ENCODE measurements at places on chromosomes 3 and 15.

DNA sequence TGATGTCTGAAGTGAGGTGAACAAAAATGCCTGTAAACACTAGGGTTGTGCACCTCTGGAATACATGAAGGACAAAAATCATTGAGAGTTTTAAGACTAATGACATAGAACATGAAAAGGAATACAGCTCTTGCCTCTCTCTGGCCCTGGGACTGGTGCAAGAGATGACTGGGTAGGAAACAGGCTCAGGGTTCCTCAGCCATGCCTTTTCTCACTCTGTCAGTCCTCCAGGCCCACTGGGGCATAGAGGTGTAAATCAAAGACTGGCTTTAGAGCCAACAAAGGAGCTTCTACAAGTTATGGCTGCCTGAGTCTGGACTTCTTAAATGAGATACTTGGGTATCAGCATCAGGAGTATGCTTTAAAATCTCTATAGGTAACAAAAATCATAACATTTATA is 554.7 kb upstream of the KCNMB2 start:
- DNase-seq: no peak

- DNase-seq: peak; percentile 12
Observed at GRCh38 chr3:158313338-158313927, 203.5 kb downstream of the RSRC1 start.

- DNase-seq: no peak
Observed at GRCh38 chr3:103609472-103609871, 1174.7 kb downstream of the ZPLD1 start.

GRCh38 chr15:48785195-48785594 is 25.7 kb downstream of the CEP152 start:
- no peak for DNase-seq

DNA sequence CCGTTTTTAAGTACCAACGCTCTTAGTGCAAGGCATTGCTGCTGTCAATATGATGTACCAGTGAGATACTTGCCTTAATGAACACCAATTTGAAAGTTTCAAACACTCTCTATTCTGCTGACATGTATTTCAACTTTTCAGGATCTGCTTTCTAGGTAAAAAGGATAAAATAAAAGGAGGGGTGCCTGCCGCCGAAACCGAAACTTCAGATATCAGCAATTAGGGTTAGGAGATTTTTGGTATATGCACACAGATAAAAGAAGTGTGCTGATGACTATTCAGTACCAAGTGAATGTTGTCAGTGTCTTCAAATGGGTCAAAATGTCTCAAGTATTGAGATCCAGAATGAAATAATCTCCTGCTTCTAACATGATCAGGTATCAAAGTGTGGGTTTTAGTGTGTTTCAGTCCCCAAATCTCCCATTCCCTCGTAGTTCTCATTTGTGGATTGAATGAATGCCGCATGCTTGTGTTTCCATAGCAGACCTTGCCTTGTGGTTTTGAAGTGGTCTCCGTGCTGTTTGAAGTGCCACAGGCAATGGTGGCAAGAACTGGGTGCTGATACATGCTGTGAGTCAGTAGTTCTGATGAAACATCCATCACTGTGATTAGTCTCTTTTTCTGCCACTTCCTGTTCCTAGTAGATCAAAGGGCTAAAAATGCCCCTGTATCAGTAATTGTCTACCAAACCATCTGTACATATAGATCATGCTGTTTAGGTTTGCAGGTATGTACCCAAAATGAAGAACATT is 22.5 kb downstream of the CHST14 start:
- peak; percentile 66 for DNase-seq

GRCh38 chr3:121463745-121464144 is 82.0 kb downstream of the POLQ start:
- DNase-seq: no peak

- no peak for DNase-seq
Observed at GRCh38 chr15:85141726-85142125, 160.1 kb downstream of the PDE8A start.

DNA sequence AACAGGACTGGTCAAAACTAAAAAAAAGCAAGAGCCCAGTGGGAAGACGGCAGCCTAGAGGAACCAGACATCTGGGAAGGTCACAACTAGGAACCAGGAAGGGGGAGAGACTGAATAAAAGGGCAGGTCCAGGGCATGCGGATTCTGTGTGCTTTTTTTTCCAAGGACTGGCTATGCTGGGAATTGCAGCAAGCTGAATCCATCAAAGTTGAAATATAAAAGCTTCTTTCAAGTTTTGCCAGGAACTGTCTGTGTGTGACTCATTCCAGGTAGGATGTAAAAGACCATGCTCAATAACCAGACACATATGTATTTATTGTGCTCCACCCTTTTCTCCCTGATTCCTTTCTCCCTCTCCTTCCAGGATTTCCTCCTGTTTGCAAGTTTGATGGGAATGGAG is 47.9 kb upstream of the CCDC80 start:
- no peak for DNase-seq

- DNase-seq: no peak
Observed at GRCh38 chr15:88300089-88300488, 43.5 kb upstream of the NTRK3 start.

- DNase-seq: no peak
Observed at GRCh38 chr3:28228623-28229022, 12.8 kb upstream of the CMC1 start.

DNA sequence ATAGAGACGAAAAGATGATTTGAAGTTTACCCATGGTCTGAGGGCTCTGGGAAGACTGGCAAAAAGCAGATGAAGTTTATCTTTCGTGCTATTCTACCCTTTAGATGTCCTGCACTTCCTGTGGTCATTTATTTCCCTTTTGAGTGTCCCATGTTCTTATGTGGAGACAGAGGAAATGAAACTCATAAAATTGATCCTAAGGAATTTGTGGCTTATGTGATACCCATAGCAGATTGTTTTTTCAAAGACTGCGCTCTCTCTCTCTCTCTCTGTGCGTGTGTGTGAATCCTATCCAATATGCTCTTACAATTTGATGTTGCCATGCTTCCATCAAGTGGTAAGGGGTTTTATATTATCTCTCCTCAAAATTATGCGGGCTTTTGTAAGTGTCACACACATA is 607.5 kb upstream of the DPPA4 start:
- no peak for DNase-seq

- DNase-seq: no peak
Observed at GRCh38 chr3:32200992-32201758, 37.3 kb upstream of the CMTM8 start.

DNA sequence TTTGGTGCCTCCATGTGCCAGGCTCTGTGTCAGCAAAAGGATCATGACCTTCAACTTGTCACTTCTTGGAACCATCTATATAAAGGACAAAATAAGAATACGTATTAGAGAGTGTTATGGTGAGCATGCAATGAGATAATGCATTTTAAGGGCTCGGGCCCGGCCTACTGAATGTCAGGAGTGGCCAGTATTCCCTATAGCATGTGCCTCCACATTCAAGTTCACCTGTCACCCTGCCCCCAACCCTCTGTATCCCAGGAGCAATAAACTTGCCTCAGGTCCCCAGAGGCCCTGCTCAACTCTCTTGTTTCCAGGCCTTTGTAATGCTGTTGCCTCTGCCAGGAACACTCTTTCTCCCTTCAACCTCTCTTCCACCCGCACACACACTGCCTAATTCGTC is 90.2 kb upstream of the SLC6A11 start:
- DNase-seq: no peak

GRCh38 chr3:144032531-144033239 is 61.1 kb downstream of the DIPK2A start:
- DNase-seq: no peak

GRCh38 chr3:195918176-195918575 is 9.8 kb upstream of the TNK2 start:
- no peak for DNase-seq

- DNase-seq: no peak
Observed at GRCh38 chr3:195388380-195388779, 54.4 kb downstream of the ACAP2 start.

DNA sequence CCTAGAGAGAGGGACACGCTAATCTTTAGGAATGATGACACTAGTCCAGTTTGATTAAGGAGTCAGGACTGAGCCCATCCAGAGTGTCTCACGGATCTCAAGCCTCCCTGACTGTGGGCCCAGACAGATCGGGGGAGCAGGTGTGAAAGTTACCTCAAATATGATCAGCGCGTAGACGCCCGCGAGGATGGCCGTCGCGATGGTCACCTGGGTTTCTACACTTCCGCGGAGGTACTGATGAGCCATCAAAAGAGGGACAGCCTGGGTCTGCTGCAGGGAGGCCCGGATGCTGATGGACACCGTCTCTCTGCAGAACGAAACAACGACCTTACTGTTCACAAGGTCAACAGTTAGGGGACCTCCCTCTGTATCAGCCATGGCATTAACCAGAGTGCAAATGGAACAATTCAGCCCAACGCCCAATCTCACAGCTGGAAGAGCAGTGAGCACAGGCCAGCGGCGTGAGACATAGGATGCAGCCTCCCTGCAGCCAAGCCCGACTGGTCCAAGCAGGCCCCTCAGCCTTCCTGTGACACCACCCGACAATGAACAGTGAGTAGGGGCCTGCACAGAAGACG is 84.4 kb downstream of the OCA2 start:
- no peak for DNase-seq

GRCh38 chr15:39438799-39439592 is 141.9 kb upstream of the THBS1 start:
- no peak for DNase-seq

DNA sequence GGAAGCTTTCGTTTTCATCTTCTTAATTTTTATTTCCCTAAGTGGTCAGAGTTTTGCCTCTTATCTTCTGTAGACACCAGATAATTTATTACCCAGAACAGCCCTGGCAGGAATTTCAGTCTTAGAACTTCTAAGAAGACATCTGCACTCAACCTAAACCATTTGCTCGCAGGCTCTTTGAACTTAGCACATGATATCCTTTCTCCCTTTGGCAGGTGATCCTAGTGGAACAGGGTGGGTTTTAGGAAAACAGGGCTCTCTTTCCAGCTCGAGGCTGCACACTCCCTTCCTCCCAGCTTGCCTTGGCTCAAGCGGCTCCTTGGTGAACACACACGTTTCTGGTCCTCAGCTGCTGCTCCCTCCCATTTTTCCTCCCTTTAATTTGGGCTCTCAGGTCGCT is 116.5 kb downstream of the THSD4 start:
- no peak for DNase-seq
